ENCODE measurements at places on chromosomes 12 and 14.

DNA sequence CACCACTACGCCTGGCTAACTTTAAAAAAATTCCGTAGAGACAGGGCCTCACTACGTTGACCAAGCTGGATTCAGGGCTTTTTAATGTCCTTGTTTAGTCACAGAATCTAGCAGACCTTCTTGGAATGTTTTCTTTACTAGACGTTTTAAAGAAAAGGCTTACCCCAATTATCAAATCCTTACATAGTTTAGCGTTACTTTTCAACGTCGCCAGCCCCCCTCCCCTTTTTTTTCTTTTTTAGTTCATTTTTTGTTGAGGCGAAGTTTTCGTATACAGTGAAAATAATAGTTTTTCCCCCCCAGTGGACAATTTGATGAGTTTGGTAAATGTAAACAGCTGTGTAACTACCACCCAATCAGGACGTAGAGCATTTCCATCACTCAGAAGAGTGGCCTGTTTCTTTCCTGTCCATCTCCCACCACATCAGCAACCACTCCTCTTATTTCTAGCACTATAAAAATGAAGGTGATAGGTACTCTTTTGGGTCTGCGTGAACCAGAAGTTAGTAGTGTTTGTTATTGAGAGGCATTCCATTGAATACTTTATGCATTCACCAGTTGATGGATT is 753 bp upstream of the DLGAP5 start:
- DNase-seq: no peak

GRCh38 chr12:104712477-104712876 is 245.6 kb downstream of the SLC41A2 start:
- no peak for DNase-seq

- no peak for DNase-seq
Observed at GRCh38 chr12:128818065-128819022, 5.4 kb downstream of the SLC15A4 start.

DNA sequence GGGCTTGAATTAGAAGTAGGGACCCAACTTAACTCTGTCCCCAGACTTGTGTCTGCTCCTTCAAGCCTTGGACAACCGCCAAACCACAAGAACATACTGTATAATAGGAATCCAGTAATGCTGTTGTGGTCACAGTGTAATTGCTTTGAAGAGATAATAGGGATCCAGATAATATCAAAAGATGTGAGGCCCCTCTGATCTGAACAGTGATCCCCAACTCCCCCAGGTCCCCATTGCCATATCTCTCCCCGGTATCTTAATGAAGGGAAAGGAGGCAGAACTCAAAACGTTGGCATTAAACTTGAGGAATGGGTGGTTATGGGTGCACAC is 8.5 kb upstream of the PLEKHH1 start:
- DNase-seq: no peak

- no peak for DNase-seq
Observed at GRCh38 chr12:110688446-110689280, at the start of gene HVCN1. Gene HVCN1, minus strand, starts transcription at chr12:110689115. Its CDS starts 5,870 bp downstream, at chr12:110683245.

DNA sequence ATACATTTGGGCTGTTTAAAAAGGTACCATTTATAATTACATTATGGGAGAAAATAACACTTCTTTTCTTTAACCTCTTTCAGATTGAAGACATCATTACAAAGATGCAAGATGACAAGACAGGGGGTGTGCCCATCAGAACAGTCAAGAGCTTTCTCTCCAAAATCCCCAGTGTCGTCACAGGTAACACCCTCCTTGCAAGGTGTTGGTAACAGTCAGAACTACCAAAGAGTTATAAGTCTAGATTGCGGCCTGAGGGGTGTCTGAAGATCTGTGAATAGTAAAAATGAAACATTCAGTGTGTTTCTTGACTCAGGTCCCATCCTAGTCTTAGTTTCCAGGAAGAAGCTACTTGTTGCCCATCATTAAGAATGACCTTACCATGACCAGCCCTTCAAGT is 419.8 kb downstream of the RGS6 start:
- DNase-seq: no peak

DNA sequence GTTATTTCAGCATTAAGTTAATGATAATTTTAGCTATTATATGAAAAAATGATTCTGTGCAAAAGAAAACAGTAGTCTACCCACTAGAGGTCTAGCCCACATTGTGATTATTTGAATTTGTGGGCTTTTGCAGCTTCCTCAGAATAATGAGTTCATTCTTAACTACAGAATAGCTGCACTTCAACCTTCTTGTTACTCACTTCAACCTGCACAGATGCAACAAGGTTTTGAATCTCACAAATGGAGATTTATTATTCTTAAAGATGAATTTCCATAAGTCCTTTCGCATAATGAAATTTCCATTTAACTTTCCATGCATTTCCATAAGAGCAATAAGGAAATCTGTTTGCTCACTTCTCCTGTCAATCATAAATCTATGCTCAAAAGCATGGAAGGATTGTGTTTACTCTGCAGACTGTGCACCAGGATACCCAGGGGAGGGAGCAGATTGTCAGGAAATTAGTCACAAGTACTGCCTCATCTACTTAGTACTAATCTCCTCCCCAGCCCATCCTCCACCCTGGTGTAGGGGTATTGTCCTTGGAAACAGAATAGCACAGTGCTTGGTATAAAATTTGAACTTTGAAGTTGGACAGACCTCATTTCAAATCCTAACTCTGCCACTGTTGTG is 24.1 kb downstream of the PTGER2 start:
- DNase-seq: no peak

DNA sequence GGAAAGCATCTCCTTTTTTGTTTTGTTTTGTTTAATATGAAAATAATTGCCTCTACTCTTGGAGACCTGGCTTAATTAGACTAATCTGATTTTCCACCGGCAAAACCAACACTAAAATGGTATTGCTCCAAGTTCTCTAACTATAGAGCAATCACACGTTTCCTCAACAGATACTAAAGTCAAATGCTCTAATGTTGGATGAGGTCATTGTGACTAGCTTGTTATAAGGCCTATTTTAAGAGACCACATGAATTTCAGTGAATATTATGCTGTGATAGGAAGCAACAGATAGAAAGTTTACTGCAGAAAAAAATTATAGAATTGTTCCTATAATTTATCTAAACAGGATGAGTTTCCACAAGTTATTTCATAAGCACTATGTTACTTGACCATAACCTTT is 3.3 kb upstream of the CCDC196 start:
- no peak for DNase-seq

DNA sequence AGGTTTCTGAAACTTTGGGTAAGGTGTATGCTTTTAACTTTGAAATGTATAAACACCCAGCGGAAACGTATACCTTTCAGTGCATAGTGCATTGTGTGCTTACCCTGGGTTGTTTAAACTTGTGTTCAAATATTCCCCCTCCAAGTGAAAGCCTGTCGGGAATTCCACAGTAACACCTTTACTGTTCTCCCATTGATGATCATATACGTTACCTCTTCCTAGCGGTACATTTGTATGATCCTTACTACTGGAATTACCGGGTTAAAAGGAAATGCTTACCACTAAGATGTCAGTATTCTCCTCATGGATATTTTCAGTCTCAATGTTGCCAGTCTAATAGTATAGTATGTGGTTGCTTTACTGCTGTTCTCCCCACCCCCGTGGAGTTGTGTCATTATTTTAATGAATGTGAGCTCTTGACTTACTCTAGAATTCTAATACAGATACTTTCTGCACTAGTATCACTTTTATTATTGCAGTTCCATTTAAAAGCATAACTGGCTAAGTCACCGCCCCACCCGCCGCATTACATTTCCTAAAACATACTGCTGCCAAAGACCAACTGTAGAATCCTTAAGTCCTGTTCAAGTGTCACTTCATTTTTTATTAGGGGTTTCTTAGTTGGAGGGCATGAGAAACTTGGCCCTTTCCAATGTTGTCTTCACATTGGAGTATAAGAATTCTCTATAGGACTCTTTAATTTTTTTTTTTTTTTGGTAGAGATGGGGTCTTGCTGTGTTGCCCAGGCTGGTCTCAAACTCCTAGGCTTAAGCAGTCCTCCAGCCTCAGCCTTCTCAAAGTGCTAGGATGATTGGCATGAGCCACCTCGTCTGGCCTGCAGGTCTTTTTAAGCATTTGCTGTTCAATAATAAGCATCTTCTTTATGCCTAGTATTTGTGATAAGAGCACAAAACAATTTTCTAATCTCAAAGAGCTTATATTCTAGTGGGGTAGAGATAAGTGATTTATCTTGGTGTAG is 24.9 kb downstream of the NUDT4 start:
- DNase-seq: no peak

GRCh38 chr14:100605230-100605629 is 18.0 kb upstream of the BEGAIN start:
- DNase-seq: no peak

- DNase-seq: no peak
Observed at GRCh38 chr12:92272061-92272964, 126.7 kb upstream of the BTG1 start.

DNA sequence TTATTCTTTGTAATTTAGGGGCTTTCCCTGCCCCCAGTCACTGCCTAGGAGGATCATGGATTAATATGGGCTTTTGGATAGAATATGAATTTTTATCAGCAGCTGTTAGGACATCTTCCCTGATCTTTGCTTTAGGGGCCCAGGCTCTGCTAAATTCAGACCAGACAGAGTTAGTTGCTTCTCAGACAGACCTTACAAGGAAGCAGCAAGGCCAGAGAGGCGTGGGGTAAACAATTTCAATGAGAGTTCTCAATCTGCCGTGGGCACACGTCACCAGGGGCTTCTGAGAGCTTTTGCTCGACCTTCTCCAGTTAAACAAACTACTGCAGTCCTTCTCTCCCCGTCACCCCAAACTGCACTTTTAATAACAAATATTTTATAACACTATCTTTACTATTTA is 27.7 kb downstream of the FGF6 start:
- DNase-seq: no peak

DNA sequence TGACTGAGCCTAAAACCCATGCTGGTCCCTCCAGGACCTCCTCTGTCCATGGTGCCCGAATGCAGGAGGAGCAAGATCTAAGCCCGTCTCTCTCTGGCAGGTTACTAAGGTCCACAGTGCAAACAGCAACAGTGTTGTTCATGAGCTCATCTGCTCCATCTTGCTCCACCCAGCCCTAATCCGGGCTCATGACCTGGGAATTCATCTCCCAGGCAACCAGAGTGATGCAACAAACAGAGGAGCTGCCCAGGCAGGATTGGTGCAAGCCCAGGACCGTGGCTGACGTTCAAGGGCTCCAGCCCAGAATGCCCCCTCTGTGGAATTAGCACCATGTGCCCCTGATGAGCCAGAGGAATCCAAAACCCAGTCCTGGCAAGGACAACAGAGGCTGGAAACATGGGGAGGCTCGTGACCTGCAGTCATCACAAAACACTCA is 29.9 kb downstream of the HSPB8 start:
- no peak for DNase-seq

GRCh38 chr14:34628681-34629135 is 1.2 kb downstream of the SNX6 start:
- no peak for DNase-seq

- DNase-seq: no peak
Observed at GRCh38 chr14:94364037-94364436, 24.4 kb downstream of the SERPINA1 start.

DNA sequence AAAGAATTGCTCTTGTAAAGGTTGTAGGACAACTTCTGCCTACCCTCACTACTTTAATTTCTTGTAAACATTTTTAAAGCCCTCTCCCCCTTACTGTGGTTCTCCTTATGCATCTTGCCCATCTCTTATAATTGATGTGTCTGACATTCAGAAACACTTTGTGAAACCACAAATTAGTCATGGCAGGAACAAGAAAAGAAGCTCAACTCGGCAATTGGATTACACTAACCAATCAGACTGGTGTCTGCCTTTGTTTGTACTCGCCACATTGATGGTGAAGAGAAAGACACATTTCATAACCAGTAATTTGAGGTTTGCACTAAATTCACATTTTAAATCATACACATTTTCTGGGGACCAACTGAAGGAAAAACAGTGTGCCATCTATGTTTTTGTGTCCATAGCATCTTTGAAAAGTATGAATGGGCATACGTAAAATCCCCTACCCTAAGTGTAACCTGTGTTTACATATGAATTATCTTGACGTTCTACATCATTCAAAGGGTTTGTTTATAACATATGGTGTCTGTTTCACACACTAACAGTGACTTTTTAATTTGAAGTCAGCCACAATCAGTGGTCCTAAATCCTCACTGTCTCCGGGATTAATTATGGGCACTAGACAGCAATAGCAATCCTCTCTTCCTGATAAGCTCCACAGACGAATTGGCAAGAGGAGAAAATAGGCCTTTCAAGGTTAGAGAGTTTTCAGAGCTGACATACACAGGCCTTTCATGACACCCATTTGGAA is 49.9 kb downstream of the OTX2 start:
- DNase-seq: no peak

DNA sequence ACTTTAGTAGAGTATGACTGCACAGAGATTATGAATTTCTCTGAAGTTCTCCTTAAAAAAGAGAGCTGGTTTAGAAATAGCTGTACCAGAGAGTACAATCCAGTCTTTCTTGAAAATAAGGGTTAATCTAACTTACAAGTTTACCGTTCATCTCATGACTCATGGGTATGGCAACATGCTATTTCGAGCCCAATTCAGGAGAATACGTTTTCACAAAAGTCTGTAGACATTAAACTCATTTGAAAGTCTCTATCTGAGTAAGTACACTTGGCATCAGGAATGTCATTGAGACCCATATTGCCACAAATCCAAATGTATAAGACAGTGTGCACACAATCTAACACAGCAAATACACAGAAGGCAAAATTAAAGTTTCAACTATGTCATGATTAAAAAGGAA is 160.5 kb downstream of the PIK3C2G start:
- no peak for DNase-seq

DNA sequence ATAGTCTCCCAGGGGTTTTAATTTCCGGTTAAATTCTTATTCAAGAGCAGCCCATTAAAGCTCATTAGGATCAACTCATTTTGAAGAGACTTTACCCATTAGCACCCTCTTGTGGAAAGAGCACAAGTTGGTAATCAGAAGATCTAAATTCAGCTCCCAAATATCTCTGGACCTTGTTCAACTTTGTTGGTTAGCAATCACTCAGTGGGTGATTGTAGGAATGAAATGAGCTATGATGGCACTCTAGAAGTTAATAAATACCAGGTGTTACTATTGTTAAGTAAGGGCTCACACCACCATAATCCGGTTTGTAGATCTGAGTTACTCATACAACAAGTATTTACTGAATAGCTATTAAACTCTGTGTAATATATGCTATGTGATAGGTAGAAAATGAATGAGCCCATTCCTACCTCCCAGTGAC is 42.9 kb downstream of the TRIP11 start:
- DNase-seq: no peak

- no peak for DNase-seq
Observed at GRCh38 chr12:94553130-94553519, 93.5 kb upstream of the CEP83 start.

- no peak for DNase-seq
Observed at GRCh38 chr12:71430756-71431155, 8.8 kb upstream of the LGR5 start.

- no peak for DNase-seq
Observed at GRCh38 chr14:55458800-55459515, 18.5 kb upstream of the TBPL2 start.

Data from stimulated activated CD4-positive, alpha-beta T cell treated with anti-CD3 and anti-CD28 coated beads, Interleukin-2, amount 100 ng/mL, for 48 hours (primary cell).